ENCODE measurements at places on chromosomes 3 and 15.

- no peak for DNase-seq
Measured at GRCh38 chr15:85128621-85129020, 147.0 kb downstream of the PDE8A start.

DNA sequence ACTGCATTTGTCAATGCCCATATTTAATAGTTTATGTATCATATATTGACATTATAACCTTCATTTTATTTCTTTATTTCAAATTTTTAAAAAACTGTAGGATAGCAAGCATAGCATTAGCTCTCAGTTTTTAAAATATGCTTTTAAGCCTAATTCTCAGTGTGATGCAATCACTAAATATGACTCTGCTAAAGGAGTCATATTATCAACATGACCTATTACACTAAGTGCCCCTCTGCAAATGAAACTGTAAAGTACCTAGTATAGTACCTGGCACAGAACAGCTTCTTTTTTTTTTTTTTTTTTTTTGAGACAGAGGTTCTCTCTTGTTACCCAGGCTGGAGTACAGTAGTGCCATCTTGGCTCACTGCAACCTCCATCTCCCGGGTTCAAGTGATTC lies 179.4 kb upstream of the CGNL1 start:
- no peak for DNase-seq

- DNase-seq, result no peak
Measured at GRCh38 chr3:13934315-13934714, 54.4 kb upstream of the WNT7A start.

DNA sequence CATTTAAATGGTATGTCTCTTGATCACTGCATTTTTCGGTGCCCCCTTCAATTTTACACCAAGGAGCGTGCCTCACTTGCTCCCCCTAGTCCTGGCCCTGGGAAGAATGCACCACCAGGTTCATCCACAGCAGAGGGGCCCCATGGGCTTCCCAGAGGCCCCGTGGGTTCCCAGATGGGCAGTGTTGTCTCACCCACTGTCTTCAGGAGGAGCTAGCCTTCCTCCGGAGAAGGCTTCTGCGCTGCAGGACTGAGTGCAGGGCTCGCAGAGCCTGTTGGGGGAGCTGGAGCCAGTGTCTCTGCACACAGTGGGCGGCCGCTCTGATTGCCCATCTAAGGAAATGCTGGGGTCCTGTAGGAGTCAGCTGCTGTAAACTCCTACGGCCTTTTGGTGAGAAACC lies 45.9 kb downstream of the POLR2M start:
- no peak for DNase-seq

- no peak for DNase-seq
Measured at GRCh38 chr3:115062009-115062408, 85.1 kb downstream of the ZBTB20 start.

- no peak for DNase-seq
Measured at GRCh38 chr15:68421115-68421551, 10.8 kb downstream of the ITGA11 start.

DNA sequence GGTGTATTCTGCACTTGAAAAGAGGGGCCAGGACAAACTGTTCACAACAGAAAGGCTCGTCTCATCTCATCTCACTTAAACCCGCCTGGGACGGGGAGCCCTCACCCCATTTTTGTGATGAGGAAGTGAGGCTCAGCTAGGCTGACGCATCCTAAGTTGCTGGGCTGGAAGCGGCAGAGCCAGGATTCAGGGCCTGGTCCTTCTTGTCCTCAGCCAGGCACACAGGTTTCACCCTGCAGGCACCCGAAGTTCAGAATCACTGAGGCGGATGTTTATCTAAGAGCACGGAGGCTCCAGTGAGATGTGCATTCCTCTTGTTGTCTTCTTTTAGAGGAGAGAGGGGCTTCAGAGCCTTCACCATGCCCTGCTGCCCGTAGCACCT lies 51.1 kb upstream of the PLXNA1 start:
- DNase-seq, result no peak

DNA sequence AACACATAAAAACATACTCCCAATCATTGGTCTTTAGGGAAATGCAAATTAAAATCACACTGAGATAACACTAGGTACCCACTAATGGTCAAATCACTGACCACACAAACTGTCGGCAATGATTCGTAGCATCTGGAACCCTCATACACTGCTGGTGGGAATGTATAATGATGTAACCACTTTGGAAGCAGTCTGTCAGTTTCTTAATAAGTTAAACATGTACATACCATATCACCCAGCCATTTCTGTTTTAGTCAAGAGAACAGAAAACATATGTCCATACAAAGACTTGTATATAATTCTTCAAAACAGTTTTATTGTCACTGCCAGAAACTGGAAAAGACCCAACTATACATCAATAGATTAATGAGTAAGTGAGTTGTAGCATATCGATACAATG lies 63.3 kb upstream of the LRRC3B start:
- no peak for DNase-seq

DNA sequence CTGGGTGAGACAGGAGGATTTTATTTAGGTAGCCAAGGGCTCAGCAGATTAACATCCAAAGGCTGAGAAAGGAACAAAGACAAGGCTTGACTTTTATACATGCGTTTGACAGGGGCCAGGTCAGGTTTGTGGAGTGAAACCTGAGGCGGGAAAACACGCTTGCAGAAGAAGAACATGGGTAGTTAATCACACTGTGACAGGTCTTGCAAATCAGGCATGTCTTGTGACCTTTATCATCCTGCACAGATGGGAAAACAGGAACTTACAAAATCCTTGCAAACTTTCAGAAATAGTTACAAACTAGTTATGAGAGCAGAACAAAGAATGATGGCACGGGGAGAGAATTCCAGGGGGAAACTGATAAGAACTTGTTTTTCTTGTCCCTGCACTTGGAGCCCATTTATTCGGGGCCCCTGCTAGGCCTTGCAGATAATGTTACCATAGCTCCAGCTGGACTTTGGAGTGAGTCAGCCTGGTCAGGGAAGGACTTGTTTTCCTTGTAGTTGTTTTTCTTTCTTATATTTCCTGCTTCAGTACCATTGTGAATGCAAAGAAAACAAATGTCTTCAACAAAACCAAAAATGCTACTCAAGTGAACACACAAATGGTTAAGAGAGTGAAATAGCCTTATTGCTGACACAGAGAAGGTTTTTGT lies 965.9 kb upstream of the ROBO1 start:
- no peak for DNase-seq

- DNase-seq, result no peak
Measured at GRCh38 chr3:106251160-106251892, 382.5 kb upstream of the CBLB start.

- no peak for DNase-seq
Measured at GRCh38 chr3:39849992-39850715, 40.7 kb downstream of the MYRIP start.

GRCh38 chr3:194540274-194540905 lies 53.6 kb upstream of the ATP13A3 start:
- no peak for DNase-seq

GRCh38 chr3:136171097-136171542 lies 25.0 kb downstream of the MSL2 start:
- DNase-seq, result no peak

DNA sequence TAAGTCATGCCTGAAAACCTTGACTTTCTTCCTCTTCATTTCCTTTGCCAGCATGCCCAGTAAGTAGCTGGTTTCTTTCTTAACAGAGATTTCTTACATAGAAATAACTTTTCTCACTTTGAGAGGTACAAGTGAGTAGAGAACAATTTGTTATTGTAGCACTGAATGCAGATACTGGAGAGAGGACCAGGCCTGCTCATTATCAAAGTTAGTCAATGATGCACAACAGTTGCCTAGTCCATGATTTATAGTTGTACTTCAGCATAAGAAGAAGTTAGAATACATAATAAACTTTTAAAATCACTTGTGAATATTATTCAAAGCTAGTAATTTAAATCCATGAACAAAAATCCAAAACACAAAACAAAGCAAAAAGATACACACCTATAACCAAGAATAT lies 213.0 kb downstream of the PCCB start:
- DNase-seq, result no peak

GRCh38 chr15:98609144-98609852 lies 39.0 kb upstream of the IGF1R start:
- DNase-seq, result no peak

GRCh38 chr3:106542101-106542769 lies 673.4 kb upstream of the CBLB start:
- DNase-seq, result no peak

GRCh38 chr15:25838191-25838870 lies 24.8 kb downstream of the ATP10A start:
- DNase-seq, result no peak

DNA sequence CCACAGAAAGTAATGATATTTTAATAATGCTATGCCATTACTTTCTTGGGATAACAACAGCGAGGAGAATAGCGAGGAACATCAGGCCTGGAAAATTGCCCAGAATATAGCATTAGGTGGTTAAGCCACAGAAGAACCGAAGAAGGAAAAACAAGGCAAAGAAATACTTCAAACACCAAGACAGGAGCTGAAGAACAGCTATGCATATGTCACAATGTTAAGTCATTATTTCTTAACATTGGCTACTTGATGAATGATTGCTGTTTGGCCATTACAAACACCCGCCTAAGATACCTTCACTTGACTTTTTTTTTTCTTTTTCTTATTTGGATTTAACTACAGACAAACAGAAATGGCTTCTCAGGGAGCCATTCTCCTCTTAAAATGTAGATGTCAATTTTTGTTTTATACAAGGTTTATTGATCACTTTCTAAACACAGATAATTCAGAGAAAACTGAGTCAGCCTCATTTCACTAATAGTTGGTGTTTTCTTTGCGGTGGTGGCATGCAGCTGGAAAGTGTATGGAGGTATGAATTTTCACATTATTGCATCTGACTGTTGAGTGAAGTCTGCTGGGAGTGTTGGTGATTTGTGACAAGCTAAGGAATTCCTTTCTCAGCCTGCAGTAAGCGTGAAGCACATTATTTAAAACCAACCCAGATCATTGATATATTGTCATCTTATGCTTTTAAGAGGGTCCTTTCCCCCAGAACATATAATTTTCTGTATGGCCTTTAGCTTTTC lies 705.7 kb upstream of the NR2F2 start:
- DNase-seq, result no peak

GRCh38 chr15:52870015-52870414 lies 79.9 kb upstream of the ONECUT1 start:
- no peak for DNase-seq

DNA sequence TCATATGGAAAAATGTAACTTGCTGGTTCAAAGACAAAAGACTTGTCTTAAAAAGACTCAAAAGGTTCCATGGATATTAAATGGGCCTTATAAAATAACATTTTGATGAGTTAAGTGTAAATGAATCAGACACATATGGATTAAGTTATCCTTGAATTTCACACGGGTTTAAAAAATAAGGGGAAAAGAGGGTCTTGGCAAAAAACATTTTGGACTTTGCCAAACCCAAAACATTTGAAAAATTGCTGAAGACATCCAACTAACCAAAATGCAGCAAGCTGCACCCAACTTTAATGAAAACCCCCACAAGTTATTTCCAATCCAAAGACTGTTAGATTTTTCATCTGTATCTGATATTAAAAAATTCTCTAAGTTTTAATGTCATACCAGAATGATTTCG lies 200.7 kb downstream of the MEIS2 start:
- no peak for DNase-seq

DNA sequence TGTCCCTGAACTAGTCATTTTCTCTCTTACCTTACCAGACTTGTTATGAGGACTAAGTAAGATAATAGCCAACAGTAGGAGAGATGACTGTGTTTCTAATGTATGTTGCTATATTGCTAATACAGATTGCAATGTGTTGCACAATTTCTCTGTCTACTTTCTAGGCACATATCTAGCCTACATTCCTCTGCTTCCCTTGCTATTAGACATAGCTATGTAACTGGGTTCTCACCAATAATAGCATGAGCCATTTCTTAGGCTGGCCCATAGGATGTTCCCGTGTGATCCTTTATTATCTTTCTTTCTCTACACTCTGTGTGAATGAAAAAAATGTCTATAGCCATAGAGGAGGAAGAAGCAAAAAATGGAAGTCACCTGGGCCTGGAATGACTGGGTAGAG lies 6.8 kb upstream of the LRRN1 start:
- no peak for DNase-seq

DNA sequence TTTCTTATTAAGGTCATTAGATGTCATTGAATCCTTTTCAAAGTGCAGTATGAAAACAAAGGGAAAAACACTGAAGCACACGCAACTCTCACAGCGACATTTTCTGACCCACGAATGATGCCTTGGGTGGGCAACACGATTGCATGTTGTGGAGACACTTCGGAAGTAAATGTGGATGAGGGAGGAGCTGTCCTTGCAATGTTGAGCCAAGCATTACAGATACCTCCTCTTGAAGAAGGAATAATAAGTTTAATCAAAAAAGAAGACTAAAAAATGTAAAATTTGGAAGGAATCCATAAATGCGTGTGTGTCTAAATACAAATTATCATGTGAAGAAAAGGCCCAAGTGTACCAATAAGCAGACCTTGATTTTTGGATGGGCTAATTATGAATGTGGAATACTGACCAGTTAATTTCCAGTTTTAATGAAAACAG lies 16.9 kb downstream of the THBS1 start:
- no peak for DNase-seq

GRCh38 chr3:174010907-174011306 lies 613.4 kb downstream of the NLGN1 start:
- DNase-seq, result no peak

- no peak for DNase-seq
Measured at GRCh38 chr15:83379579-83379959, 67.6 kb upstream of the SH3GL3 start.

DNA sequence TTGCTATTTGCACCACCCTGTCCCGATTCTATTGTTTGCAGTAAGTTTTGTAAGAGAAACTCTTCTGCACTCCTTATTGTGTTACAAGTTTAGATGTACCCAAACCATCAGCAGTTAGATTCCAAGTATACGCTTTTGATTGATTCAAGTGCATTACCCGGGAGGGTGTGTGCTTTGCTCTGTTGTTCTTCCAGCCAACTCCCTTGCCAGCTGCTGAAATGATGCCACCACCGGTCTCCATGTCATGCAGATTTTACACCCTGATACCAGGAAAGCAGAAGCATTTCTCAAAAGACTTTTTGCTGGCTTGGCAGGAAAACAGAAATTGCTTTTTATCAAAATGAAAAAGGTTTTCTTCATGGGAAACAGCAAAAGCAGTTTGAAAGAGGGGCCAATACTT lies 1006.6 kb upstream of the CFAP20DC start:
- no peak for DNase-seq

DNA sequence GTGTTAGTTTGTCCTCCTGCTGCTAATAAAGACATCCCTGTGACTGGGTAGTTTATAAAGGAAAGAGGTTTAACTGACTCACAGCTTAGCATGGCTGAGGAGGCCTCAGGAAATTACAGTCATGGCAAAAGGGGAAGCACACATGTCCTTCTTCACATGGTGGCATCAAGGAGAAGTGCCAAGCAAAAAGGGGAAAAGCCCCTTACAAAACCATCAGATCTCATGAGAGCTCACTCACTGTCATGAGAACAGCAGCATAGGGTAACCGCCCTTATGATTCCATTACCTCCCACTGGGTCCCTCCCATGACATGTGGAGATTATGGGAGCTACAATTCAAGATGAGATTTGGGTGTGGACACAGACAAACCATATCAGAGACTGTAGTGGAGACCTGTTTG lies 27.0 kb downstream of the TM2D3 start:
- DNase-seq, result no peak

GRCh38 chr3:127135241-127136023 lies 57.5 kb upstream of the PRR23E start:
- DNase-seq, result no peak
